Regular cardiac myocyte (primary cell): ENCODE measurements at places on chromosomes 12 and 14. TPM values are rescaled to one million over a fixed set of nuclear protein-coding genes. Genes with fewer than 3 reads are reported as not detected.

The TBX5 gene
- under 0.01 and 0.85 TPM in 2 replicates for total RNA-seq

The ART4 gene
- 1.3 and 7.9 TPM in 2 replicates for total RNA-seq

The OTX2 gene
- total RNA-seq: not detected in 2 replicates

The MMP19 gene
- total RNA-seq: 2.5 and 7.3 TPM in 2 replicates

The CRIP1 gene
- 0.28 and 5.4 TPM in 2 replicates for total RNA-seq

The REP15 gene
- 2.9 and 3.1 TPM in 2 replicates for total RNA-seq

The RFX4 gene
- total RNA-seq: not detected in 2 replicates

The SMOC1 gene
- total RNA-seq: under 0.01 and 0.85 TPM in 2 replicates

The SELPLG gene
- total RNA-seq: 0.85 and 1.3 TPM in 2 replicates

The ZNF891 gene
- 0.58 and 1.1 TPM in 2 replicates for total RNA-seq

The LAG3 gene
- not detected in 2 replicates for total RNA-seq

The DIO3 gene
- total RNA-seq: not detected in 2 replicates

The COX14 gene
- 44.7 and 51.9 TPM in 2 replicates for total RNA-seq
